ENCODE measurements at places on chromosomes 7 and 10.

DNA sequence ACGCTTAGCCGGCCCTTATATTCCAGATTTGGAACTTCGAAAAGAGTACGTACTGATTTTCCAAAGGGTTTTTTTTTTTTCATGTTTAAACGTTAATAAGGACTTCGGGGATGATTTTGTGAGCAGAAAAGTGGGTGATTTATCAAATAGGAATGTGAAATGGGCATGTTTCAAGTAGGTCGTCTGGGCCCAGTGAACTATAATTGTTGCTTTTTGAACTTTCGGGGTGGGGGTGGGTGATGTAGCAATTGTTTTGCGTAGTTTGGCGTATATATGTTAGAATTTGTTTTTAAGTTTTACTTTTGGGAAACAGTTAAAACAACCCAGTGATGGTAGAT lies 299 bp upstream of the PBLD start:
- no peak for DNase-seq

GRCh38 chr10:11285171-11285570 lies 267.5 kb downstream of the CELF2 start:
- no peak for DNase-seq

DNA sequence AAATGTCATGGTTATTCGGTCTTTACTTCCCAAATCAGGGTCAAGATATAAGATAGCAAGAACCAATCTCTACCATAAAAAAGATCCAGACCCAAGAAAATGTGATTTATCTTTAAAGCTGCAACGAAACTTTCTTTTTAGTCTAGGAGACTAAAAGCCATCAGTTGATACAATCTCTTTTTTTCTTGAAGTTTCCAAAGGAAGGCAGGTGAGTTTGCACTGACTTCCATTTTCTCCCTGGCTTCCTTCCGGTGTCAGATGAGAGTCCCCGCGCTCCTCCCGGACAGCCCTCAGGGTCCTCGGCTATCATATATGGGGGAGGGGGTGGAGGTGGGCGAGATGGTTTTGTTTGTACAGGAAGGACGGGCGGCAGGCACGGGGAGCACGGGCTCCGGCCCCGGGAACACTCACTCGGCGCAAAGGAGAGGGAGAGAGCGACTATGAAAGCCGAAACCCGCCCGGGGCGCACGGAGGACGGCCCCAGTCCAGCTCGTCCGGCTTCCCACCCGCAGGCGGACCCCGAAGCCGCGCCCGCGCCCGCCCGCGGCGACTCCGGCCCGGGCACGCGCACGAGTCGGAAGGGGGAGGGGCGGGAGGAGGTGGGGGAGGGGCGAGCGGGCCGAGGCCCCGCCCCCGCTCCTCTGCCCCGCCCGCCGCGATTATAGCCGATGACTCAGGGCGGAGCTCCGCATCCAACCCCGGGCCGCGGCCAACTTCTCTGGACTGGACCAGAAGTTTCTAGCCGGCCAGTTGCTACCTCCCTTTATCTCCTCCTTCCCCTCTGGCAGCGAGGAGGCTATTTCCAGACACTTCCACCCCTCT lies at the start of gene BAG3:
Gene BAG3, plus strand, starts transcription at position 689 of the 822 bp plus-strand sequence. CDS start 296 bp downstream, outside the sequence.
- DNase-seq: peak; percentile 93

DNA sequence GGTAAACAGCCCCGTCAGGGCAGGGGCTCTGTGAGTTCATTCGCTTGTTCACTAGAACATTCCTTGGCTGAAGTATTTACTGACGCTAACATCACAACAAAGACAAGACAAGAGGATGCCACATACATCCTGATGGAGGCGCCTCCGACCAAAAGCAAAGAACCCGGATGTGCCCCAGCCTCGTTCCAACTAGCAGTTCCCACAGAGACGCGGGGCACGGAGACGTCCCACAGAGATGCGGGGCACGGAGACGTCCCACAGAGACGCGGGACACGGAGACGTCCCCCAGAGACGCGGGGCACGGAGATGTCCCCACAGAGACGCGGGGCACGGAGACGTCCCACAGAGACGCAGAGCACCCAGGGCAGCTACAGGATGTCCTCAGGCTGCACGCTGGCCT lies 35.4 kb upstream of the CFAP46 start:
- DNase-seq: no peak

DNA sequence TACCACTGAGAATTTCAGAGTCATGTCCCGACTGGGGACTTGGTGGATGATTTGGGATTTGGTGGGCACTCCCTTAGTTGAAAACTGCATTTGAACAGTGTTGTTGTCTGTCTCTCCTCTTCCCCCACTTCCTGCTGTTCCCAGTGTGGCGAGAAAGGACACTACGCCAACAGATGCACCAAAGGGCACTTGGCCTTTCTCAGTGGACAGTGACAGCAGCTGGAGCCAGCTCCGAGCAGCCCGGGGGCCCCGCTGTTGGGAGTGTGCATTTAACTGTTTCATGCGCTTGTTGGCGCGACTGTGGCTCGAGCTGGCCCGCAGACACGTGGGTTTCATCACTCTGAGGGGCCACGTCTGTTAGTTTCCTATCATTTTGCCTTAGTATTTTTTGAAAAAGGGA lies 9.7 kb downstream of the ATP5MF start:
- no peak for DNase-seq

DNA sequence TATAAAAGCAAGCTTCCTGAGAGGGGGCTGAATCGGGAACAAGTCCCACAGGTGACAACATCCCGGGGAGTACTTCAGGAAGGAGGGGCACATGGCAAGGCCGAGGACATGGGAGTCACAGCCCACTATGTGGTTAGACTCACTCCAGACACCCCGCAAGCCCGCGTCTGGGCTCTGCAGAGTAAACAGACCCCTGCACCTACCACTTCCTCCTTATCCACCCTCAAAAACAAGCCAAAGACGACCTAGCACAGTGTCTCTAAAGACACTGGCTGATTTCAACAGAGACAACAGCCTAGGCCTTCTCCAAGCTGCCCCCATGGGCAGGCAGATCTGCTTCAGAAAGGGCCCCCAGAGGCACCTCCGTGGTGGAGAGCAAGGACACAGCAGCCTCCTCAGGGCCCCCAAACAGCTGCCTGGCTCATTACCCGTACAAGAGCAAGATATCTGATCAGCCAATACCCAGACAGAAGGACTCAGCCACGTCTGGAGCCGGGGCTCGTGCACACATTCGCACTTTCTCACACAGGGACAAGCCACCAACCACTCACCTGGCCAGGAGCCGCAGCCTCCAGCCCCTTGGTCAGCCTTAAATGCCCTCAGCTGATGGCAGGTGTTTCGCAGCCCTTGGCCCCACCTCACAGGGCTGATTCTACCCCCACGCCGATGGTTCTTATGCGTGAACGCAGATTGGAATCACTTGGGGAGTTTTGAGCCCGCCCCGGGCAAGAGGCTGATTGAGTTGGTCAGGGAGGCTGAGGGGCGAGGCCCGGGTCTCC lies 10.7 kb upstream of the KPNA7 start:
- DNase-seq: no peak

- DNase-seq: no peak
These were observed 31.1 kb upstream of the FBXW4 start for GRCh38 chr10:101726115-101726387.

- no peak for DNase-seq
These were observed 171.9 kb downstream of the ARHGAP12 start for GRCh38 chr10:31756729-31757110.

DNA sequence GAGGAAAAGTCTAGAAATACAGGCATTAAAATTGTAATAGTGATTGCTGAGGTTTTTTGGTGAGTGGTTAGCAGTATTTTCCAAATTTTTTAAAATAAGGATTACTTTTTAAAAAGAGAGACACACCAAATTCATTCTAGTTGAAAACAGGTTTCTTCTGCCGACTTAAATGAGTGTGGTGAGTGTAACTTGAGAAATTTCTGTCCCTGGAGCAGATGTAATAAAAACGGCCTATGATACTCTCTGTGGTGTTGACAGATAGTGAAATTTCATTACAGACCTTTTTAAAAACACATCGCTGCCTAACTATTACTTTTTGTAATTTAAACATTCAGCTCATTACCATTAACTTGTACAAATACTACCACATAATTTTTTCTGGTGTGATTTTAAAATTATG lies 90.1 kb downstream of the CYP51A1 start:
- no peak for DNase-seq

GRCh38 chr7:139186146-139186545 lies 44.9 kb upstream of the UBN2 start:
- peak; percentile 4 for DNase-seq

DNA sequence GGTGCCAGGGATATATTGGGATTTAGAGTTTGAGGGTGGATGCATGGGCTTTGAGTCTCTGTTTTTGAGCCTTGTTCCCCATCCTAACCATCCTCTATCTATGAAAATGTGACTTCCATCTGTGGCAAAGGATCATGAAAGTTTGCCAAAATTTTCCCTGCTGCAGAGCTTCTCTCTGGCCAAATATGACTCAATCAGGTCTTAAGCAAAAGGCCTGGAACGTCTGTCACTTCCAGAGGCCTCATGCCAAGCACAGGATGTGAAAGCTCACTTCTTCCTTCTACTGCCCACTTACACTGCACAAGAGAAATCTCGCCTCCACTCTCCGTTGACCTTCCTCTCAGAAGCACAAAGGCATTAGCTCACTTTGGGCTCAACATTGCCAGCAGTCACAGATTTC lies 696.9 kb upstream of the NRP1 start:
- peak; percentile 42 for DNase-seq

DNA sequence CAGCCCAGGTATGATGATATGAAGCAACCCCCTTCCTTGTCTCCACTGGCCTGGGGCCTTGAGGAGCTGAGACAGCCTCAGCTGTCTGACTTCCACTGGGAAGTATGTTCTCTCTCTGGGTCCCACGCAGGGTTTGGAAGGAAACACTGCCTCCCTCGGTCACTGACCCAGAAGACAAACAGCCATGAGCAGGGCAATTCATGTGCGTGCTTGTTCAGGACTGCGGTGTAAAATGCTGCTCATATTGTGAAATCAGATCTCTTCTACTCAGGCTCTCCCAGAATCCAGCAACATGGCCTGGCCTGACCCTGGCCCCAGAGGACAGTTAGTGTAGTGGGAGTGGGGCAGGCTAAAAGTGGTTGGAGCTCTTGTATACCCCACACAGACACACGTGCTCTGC lies 2.8 kb downstream of the CLCN1 start:
- peak; percentile 88 for DNase-seq

GRCh38 chr10:7035126-7035761 lies 375.6 kb downstream of the SFMBT2 start:
- no peak for DNase-seq

- no peak for DNase-seq
These were observed 176.0 kb upstream of the INSYN2A start for GRCh38 chr10:127372361-127372760.

GRCh38 chr7:141452911-141453310 lies 98.3 kb upstream of the AGK start:
- DNase-seq: no peak

- peak; percentile 83 for DNase-seq
These were observed 71.0 kb downstream of the CASD1 start for GRCh38 chr7:94580601-94581000.

DNA sequence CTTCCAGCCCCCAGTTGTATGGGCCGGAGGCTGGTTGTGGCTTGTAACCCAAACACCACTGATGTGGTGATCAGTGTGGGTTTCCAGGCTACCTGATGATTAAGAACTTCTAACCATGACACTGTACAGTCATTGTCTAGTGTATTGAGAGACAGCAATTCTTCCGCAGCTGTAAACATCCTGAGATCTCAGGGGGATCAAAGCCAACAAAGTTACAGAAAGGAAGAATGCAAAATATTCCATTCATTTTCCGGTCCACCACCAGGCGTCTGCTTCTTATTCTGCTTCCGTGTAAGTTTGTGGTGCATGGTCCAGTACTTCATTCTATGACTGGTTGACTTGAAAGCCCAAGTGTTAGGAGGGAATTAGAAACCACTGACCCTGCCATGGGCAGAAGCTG lies 10.3 kb upstream of the GLI3 start:
- peak; percentile 89 for DNase-seq

DNA sequence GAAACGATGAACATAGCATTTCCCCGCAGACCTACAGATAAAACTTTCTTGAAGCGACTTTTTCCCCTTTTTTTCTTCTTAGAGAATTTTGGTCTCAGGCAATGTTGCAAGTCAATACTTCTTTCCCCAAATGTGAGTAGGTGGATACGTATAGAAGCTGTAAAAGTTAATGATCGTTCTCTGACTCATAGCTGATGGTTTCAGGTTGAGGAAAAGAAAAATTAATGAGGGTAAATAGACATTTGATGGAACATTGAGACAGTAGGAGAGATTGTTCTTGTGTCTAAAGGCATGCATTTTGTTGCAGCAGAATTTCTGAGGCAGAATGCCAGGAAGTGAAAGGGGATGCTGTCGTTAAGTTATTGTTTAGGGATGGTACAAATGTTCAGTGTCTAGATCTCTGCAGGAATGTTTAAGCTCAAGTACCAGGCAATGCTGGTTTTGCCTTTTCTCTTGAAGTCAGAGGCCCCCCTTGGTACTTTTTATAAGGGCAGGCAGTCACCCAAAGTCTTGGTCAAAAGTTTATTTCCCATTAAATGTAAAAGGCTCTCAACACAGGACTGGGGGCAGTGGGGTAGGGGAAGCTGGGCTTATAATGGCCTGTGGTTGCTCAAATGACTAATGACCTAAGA lies 9.3 kb downstream of the TCF7L2 start:
- DNase-seq: peak; percentile 48

DNA sequence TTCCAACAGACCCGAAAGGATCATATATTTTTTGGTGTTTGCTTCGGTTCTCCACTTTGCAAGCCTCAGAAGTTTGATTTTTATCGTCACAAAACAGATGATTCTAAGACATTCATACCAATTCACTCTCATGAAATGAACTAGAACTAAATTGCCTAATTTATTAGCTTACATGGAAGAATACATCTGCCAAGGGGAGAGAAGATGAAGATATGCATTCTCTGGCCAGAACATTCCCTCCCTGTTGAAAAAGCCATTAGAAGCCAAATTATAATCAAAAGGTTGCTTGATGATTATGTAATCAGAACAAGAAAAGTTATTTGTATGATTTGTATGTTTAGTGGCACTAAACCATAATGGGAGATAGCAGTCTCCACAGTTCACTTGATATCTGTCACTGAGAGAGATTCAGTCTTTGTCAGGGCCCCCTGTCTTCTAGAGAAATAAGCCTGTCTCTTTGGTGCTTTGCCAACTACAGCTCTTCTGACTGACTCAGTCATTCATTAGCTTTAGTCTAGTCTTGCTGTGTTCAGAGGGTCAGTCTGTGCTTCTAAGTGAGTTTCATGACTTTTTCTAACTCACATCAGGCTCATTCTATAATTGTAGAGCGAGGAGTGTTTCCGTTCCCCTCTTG lies 95.3 kb upstream of the GNAI1 start:
- peak; percentile 26 for DNase-seq

- no peak for DNase-seq
These were observed 31.3 kb upstream of the DAGLB start for GRCh38 chr7:6479067-6479466.

- no peak for DNase-seq
These were observed 335.4 kb upstream of the MGMT start for GRCh38 chr10:129131457-129132132.

GRCh38 chr10:45424668-45425404 lies 50.8 kb downstream of the ALOX5 start:
- DNase-seq: no peak

DNA sequence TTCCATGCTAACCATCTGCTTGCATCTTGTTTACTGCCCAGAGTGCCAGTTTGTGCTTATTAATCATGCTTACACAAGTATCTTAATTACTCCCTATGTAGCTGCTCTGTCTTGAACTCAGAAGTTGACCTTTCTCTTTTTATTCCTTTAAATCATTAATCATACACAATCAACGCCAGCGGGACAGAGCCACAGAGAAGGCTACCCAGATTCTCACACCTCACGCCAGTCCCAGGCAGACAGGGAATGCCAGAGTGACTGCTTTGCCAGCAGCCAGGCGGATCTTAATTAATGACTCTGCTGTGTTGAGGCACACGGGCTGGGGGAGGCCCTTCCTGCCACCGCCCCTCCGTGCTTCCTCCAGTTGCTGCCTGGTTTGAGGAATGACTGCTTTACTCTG lies 229.4 kb downstream of the LRMDA start:
- no peak for DNase-seq

Measured in LHCN-M2 (cell line).